H54 (cell line): ENCODE measurements at places on chromosomes 12 and 14.

DNA sequence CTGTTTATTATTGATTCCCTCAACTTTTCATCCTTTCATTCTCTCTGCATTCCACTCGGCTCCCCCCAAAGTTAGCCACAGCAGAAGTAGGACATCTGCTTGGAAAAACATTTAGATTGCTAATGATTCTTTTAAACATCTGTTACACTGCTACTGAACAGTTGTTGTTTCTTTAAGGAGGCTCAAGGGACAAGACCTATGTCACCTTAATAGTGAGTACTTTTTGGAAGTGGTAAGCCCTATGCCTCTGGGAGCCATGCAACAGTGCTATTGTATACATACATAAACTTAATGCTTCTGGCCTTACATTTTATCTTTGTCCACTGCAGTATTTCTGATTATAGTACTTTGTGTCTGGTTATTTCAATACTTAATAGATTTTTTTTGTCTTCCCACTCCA is 628.2 kb upstream of the FOXG1 start:
- no peak for DNase-seq

- no peak for DNase-seq
These were observed at the start of gene KLRC1 for GRCh38 chr12:10453156-10453555. Gene KLRC1, minus strand, starts transcription at chr12:10453377. Its CDS starts 2,221 bp downstream, at chr12:10451156.

- no peak for DNase-seq
These were observed 28.7 kb downstream of the HSP90AA1 start for GRCh38 chr14:102058146-102058545.

DNA sequence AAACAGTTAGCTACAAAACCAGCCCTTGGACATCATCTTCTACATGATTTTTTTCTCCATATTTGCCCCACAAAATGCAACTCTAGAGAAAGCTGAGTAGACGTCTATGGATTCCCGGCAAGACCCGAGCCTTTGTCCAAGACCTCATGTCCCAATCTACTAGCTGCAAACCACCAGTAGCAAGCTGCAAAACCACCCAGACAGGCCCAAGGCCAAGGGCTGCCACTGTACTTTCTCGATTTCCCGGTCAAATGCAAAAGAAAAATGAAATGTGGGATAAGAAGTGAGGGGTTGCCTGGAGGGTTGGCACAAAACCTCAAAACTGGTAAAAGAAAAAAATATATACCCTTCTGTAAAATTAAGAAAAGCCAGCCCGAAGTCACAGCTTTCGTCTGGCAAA is 2.9 kb upstream of the SIX6 start:
- no peak for DNase-seq

- DNase-seq = peak; percentile 65
These were observed 54.3 kb downstream of the CLMN start for GRCh38 chr14:95265106-95266094.

- no peak for DNase-seq
These were observed 151.4 kb upstream of the EEA1 start for GRCh38 chr12:93080452-93080851.

- peak; percentile 14 for DNase-seq
These were observed 19.5 kb downstream of the ANO6 start for GRCh38 chr12:45235087-45236025.

DNA sequence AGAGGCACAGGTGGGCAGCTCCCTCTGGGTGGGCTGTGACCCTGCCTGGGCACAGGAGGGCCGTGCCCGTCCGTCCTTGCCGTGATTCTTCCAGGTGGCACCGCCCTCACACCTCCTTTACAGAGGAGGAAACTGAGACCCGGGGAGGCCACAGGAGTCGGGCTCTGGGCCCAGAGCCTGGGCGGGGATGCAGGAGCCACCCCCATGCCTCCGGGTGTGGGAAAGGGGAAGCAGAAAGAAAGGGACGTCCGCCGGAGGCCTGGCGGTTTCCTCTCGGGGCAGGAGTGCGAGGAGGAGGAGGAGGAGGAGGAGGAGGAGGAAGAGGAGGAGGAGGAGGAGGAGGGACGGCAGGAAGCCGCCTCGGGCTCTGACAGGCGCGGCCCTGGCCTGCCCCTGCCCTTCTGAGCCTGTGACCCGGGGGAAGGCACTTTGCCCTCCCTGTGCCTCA is 23.0 kb downstream of the SH2B3 start:
- DNase-seq = no peak

DNA sequence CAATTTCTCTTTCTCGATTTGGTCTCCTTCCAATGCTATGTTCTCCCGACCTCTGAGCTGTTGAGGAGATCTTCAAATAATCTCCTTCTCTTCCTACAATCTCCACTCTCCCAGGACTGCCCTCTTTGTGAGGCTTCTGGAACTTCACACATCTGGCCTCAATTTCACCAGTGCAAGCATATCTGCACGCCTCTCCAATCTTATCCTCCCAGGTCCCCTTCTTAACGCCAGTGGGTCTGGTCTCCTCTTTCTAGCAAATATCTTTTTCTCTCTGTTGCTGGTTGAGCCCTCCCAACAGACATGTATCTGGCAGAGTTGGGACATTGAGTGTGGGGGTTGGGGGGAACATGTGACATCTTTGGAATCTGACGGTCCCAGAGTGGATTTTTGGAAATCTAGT is 17.9 kb downstream of the RTL1 start:
- no peak for DNase-seq

DNA sequence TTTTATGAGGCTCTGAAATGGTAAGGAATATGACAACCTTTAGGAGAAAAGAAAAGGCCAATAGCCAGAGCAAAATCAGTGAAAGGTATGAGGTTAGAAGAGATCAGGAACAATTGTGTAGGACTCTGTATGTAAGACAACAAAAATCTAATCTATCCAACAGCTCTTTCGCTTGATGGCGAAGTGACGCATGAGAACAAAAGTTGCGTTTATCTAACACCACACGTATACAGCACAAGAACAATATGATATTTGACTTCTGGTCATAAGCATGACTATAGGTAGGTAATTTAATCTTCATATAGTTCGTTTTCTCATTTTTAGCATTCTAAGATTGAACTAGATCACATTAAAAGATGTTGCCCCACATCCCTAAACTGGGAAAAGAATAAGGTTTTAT is 1.5 kb downstream of the CLECL1 start:
- DNase-seq = no peak

DNA sequence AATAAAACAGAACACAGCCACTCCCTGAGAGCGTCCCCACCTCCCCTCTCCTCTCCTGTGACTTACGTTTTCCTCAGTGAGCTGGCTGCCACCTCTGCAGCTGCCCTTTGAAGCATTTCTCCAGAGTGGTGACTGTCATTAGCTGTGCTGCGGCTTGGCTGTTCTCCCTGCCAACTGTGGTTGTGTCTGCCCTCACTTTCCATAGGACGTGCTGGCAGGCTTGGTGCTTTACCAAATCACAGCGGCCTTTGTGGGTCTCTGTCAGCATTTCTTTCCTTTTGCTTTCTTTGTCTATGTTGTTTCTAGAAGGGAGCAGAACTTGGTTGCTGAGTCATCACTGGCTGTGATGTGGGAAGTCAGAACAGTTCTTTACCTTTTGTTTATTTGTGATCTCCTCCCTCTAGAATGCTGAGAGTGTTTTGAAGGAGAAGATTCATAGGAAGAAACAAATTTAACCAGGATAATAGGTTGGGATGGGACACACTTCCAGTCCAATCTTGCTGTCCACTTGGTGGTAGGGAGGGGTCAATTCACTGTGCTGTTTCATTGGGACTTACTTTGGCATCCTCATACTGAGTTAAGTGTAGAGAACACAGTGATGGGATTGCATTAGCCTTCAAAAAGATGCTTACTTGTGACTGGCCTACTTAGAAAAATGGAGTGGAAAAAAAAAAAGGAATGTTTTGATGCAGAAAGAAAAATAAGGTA is 88.2 kb downstream of the TMX1 start:
- DNase-seq = no peak

- DNase-seq = no peak
These were observed 361.9 kb upstream of the FAR2 start for GRCh38 chr12:28787151-28787550.

DNA sequence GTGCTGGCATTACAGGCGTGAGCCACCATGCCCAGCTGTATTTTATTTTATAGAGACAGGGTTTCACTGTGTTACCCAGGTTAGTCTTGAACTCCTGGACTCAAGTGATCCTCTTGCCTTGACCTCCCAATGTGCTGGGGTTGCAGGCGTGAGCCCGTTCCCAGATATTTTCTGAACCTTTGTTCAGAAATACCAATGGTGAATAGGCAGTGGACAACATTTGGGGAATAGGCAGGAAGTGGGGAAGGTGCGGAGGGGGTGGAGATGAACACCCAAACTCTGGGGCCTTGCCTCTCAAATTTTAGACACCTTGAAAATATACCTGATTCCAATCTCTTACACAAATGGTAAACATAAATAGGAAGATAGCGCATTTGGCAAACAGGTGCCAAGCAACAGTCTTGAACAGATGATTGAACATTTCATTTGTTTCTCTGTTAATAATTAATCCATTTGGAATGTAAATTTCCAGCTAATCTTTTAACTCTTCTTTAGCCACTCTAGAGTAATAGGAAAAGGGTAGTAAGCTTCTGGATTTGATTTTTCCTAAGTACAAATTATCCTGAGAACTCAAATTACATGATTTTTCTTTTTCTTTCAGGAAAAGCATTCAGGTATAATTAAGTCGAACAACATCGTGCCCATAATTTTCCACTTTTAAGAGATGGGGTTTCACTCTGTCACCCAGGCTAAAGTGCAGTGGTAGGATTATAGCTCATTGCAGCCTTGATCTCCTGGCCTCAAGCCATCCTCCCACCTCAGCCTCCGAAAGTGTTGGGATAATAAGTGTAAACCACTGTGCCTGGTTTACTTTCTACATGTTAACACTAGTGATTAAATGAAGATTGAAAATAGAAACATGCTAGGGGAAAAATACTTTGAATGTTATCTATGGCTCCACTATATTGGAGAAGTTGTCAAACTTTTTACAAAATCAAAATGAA is 22.9 kb upstream of the RNF34 start:
- DNase-seq = no peak

- DNase-seq = no peak
These were observed 20.2 kb upstream of the ESRRB start for GRCh38 chr14:76355771-76356170.

DNA sequence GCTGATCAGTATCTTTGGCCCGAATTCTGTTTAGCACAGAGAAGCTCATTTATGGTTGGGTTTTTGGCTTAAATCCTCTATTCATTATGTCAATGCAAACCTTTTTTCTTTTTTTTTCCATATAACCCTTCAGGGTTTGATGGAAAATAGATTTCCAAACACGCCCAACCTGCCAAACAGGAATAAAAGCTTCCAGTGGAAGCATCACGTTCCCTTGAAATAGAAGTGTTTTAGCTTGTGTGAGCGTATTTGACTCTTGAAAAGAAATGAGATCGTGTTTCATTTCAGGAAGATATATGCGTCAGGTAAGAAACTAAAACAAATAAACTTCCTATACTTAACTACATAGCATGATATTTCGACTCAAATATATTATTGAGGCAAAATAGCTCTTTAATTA is at the start of gene PIK3C2G:
Gene PIK3C2G, plus strand, starts transcription at position 246 of the 400 bp plus-strand sequence. CDS start 20,564 bp downstream, outside the sequence.
- no peak for DNase-seq

- no peak for DNase-seq
These were observed 85.6 kb downstream of the DICER1 start for GRCh38 chr14:95071649-95072280.

GRCh38 chr12:50655374-50655921 is 108.5 kb upstream of the ATF1 start:
- no peak for DNase-seq

DNA sequence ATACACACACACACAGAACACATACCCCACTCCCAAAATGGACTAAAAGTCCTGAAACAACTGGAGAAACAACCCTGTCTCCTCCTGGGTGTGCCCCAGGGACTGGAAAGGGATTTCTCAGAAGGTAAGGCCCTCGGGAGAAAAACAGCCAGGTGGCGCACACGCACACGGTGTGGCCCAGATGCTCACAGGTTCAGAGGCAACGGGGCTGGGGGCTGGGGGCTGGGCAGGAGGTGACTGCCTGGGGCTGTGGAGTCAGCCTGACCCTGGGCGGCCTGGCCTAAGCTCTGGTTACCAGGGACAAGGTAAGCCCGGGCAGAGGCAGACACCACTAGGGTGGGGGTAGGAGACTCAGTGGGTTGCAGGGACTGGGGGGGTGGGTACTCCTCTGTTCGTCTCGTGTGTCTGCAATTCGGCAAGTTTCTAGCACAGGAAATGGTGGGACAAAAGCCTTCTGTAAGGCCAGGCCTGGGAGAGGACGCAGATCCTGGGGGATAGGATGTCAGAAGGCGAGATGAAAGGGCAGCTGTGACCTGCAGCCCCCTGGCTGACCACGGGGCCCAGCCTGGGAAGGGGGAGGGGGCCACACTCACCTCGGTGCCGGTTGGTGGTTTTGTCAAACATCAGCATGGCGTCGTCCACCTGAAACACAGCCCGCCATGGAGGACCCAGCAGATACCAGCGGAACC is 10.4 kb downstream of the MSI1 start:
- DNase-seq = no peak

GRCh38 chr12:57099766-57100165 is 10.9 kb downstream of the NAB2 start:
- DNase-seq = no peak

DNA sequence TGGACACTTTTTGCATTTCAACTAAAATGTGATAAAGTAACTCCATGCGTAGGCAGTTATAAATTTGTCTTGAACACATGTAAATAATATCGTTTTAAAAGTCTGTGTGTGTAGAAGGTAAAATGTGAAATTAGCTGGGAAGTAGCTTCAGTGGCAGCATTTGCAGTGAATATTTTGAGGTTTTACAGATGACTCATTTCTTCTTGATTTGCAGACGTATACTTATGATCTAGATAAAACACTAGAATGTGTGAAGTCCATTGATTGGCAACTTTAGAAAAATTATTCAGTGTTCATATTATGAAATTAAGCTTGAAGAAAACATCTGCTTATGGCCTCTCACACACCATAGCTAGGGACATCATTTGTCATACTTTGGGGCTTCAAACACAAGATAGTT is 788.6 kb upstream of the NOVA1 start:
- DNase-seq = no peak

DNA sequence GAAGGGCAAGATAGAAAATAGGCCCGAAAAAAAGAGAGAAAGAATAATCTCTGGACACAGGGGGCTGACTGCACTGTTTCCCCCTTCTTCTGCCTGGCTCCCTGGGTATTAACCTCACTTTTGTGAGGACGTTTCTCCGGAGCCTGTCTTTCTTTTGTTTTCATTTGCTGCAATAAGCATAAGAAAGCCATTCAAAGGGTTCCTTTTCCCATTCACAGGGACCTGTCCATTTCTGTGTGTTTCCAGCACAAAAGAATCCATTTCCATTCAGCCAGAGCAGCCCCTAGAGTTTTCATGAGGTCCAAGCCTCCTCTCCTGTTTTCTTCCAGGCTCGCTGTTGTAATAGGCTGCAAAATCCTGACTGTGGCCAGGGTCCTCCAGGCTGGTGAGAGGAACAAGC is 16.8 kb downstream of the PLXNC1 start:
- no peak for DNase-seq

DNA sequence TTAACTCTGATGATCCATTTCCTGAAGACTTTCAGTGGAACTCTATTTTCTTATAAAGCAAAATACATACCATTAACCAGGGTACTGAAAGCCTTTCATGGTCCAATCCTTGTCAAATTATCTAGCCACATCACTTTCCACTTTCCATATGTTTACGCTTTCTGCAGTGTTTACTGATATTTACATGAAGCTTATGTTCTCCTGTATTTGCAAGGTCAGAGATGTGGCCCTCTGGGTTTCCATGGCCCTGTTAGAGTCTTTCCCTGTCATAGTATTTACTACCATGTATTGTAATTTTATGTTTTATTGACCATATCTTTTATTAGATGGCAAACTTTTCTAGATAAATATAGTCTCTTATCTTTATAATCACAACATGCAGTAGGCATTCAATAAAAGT is 23.5 kb upstream of the IGF1 start:
- no peak for DNase-seq
